CD4-positive, alpha-beta T cell treated with Interleukin-17A for 4 hours (primary cell): ENCODE measurements at places on chromosomes 1 and 21.

DNA sequence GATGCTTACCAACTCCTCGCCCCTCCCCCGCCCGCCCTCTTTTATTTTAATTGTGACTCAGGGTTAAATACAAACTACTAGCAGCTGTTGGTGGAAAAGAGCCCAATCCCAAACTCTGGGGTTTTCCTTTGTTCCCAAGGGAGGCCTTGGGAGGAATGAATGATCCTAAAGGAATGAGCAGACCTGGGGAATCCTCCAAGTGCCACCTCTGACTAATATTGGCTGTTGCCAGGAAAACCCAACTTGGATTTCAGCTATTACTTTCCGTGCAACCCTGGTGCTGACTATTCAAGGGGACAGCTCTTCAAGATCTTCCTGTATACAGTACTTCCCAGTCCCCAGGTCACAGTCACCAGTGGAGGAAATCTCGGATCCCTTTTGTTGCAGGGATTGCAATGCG, 1.3 kb upstream of the S100A10 start:
- DNase-seq = no peak

DNA sequence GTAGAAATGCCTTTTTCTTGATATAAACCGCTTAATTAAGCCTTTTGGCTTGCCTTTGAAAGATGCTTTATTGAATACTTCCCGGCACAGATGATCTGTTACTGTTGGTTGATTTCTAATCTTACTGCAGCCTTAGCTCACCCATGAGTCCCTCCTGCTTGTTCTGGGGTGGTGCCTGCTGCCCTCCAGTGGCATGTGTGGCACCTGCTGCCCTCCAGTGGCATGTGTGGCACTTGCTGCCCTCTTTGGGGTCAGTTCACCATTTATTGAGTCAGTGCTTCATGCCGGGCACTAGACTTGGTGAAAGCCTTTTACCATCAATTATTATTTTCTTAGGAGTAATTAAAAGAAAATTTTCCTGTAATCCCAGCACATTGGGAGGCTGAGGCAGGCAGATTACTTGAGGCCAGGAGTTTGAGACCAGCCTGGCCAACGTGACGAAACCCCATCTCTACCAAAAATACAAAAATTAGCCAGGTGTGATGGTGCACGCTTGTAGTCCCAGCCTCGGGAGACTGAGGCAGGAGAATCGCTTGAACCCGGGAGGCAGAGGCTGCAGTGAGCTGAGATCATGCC, 54.3 kb downstream of the ADARB1 start:
- peak; percentile 85 for DNase-seq

DNA sequence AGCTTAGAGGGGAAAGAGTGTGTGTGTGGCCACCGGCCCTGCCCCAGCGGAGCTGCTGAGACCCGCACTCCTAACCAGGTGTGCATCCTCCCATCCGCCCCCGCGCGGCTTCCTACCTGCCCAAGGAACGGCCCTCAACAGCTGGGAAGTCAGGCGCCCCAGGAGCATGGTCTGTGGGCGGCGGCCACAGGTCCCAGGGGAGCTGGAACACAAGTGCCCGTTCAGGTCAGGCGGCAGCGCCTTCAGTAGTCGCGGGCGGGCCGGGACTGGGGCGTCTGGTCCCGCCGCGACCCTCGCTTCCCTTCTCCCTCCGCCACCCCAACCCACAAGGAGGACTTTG, 448 bp downstream of the AURKAIP1 start:
- DNase-seq = no peak

DNA sequence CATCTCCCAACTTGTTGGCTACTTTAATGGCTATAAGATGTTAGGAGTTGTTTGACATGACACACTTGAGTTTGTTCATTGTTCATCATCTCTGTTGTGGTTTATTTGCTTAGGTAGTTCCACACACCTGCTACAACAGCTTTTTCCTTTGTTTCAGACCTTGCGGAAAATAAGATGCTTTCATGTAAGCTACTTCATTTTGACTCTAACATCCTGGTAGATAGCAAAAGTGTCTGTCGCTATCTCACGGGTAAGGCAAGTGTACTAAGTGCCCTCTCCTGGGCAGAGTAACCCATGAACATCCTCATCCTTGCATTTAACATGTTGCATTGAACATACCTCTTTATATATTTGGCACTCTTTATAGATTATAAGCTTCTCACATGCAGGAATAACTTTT, 1.6 kb upstream of the OR10T2 start:
- no peak for DNase-seq
